Right lung (tissue), 10 donors: ENCODE measurements at places on chromosomes 2 and 18. TPM values are rescaled to one million over a fixed set of nuclear protein-coding genes. Genes with fewer than 3 reads are reported as not detected.

GRCh38 chr2:47999512-47999911 lies 93.2 kb upstream of the FBXO11 start:
- DNase-seq = no peak

GRCh38 chr2:239710953-239711861 lies 310.4 kb upstream of the HDAC4 start:
- DNase-seq = no peak

Gene CFAP65
- polyA plus RNA-seq = 3.9 TPM

DNA sequence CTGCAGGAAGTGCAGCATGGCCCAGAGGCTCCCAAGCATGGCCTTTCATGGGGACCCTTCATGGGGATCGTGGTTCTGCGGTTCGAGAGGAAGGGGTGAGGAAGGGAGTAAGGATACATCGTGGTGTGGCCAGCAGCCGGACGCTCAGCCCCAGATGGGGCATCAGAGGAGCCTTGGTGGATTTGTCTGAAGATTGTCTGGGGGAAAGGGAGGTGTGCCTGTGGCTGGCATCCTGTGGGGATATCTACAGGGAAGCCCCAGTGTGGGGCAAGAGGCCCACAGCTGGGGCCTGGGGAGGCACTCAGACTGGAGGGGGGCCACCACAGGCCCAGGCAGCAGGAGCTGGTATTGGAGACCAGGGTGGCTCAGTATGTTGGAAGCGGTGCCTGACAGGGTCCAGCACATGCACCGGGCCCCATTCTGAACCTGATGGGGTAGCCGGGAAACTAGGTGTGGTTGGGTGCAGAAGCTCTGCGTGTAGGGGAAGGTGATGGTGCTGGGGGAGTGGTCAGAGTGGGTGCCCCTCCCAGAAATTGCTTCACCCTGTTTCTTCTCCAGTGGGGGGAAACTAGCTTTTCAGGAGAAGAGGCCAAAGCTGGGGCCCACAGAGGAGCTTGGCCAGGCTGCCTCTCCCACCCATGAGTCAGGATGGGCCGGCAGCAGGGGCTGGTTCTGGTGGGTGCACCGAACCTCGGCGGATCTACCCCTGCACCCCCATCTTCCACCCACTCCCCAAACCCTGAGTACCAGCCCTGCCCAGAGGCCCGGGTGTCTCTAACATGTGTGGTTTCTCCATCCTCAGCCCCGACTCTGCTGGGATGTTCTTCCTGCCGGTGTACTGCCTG lies 274.4 kb upstream of the HDAC4 start:
- no peak for DNase-seq

GRCh38 chr2:182368446-182368845 lies 58.4 kb downstream of the PDE1A start:
- no peak for DNase-seq

DNA sequence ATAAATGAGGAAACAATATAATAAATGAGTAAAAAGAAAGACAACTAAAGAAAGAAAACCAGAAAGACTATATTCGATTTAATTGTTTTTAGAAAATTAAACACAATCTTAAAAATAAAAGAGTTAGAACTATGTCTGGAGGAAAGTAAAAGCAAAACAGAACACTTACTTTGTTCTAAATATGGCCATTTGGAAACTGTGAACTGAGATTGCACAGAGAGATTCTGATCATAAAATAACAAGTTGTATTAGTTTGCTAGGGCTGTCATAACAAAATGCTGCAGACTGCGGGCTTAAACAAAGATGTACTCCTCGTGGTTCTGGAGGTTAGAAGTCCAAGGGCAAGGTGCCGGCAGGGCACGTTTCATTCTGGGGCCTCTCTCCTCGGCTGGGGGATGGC lies 128.1 kb upstream of the AQP4 start:
- DNase-seq = no peak

GRCh38 chr2:68311033-68311432 lies 8.7 kb downstream of the CNRIP1 start:
- no peak for DNase-seq

Gene SKOR2
- polyA plus RNA-seq = not detected

DNA sequence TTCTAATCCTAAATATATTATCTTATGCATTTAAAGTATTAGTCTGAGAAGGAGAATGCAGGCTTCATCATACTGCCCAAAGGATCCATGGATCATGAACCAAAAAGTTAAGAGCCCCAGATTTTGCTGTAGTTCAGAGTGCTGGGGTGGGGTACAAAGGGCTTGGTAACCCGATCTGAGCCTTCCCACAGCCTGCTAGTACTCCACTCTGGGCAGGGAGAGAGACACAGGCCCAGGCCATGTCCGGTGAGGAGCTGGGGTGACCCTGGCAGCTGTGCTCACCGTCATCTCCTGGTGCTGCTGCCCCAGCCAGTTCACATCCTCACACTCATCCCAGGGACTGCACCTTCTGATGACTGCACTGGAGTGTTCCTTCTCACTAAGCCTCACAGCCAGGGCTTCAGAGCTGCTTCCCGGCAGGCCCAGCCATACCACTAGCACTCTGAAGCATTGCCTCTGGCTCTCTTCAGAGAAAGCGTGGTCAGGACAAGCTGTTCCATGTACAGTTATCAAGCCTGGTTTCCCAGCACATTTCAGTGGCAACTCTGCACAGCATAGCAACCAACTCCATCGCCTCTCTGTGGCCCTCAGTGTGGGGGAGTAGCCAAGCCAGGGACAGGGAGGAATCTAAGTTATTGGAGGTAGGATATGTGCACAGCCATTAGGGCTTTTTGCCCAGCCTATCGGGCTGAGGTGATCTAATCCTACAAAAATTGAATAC lies 189.0 kb upstream of the CTAGE1 start:
- DNase-seq = no peak

Gene MYO1B
- polyA plus RNA-seq = 191 TPM

DNA sequence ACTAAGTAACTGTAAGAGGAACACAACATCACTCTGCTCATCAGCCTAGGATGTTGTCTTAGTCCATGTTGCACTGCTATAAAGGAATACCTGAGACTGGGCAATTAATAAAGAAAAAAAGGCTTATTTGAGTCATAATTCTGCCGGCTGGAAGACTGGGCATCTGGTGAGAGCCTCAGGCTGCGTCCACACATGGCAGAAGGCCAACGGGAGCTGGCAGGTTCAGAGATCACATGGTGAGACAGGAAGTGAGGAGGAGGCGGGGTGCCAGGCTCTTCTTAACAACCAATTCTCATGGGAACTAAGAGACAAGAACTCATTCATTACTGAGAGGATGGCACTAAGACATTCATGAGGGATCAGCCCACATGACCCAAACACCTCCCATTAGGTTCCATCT lies 46.8 kb downstream of the EPG5 start:
- DNase-seq = peak; percentile 7

GRCh38 chr18:69951182-69951581 lies 3.5 kb upstream of the CD226 start:
- DNase-seq = no peak

Gene ACMSD
- polyA plus RNA-seq = 1.9 TPM

DNA sequence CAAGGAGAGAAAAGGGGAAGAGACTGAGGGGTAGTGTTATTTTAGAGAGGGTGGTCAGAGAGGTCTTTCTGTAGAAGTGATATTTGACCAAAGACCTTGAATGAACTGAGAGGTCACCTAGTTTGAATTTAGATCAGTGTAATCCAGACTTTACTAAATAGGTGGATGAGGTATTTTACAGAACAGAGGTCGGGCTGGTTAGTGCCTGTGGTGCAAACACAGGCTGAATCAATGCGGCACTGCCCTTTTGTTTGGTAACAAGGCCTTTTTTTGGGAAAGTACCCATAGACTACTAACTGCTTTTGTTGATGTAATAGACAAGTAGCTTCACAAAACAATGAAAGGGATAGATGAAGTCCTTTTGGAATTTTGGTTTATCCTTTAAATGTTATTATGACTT lies 15.9 kb downstream of the RAPGEF4 start:
- no peak for DNase-seq

- no peak for DNase-seq
Measured at GRCh38 chr2:68185541-68186164, 28.0 kb downstream of the PNO1 start.

DNA sequence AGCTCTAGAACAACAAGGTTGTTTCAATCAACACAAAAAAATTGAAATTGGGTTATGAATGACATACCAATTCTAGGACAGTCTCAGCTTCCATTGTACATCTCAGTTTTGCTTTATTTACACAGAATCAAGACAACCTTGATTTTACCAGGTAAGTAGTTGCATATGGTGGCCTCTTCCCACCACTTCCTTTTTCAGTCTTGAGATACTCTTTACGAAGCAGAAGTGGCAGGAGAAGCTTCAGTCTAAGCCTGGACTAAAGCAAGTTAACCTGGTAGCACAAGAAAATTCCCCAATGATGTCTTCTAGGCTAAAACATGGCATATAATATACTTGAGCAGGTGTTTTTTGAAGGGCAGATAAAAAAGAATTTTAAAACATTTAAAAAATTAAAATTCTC lies 10.7 kb upstream of the FAM136A start:
- DNase-seq = no peak

Gene GPAT2
- 2.4 TPM for polyA plus RNA-seq

Gene MSTN
- 1.0 TPM for polyA plus RNA-seq

GRCh38 chr2:136116151-136116812 lies 1.7 kb downstream of the CXCR4 start:
- DNase-seq = peak; percentile 14

DNA sequence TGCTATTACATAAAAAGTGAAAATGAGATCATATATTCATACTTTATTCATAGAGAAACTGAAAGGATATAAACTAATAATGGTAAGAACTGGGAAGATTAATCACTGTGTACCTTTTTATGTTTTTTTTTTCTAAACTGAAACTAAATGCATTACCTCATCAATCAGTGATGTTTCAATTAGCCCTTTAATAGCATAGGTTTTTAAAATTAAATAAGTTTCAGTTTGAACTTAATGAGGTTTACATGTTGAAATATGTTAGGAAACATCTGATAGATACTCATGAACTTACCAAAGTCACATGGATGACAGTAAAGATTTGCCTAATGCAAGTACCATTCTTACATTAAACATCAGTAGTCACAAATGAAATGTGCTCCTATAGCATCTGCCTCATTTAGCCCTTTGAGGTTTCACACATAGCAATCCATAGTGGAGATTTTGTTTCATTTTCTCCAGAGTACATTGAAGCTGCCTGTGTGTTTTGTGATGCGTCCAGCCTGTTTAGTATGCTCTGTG lies 8.9 kb downstream of the MAPRE2 start:
- peak; percentile 60 for DNase-seq

DNA sequence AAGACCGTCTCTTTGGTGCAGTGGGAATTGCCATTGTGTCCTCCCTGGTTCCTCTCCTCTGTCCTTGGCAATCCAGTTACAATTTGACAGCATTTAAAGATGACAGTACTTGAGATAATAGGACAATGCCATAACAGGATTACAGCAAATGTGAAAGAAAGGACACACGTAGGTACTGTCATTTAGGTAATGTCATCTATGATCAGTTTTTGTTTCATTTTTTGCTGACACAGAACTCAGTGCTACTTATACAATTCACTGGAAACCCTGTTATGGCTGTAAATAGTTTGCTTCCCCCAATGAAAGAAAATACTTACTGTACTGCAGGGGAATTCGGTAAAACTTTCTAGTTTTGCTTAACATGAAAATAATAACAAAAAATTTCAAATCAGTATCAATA lies 65.2 kb downstream of the BCL11A start:
- no peak for DNase-seq

Gene NCKAP5
- polyA plus RNA-seq = 15.9 TPM

Gene CD8B
- 0.85 TPM for polyA plus RNA-seq

GRCh38 chr18:55876254-55876653 lies 288.3 kb upstream of the TCF4 start:
- DNase-seq = no peak

DNA sequence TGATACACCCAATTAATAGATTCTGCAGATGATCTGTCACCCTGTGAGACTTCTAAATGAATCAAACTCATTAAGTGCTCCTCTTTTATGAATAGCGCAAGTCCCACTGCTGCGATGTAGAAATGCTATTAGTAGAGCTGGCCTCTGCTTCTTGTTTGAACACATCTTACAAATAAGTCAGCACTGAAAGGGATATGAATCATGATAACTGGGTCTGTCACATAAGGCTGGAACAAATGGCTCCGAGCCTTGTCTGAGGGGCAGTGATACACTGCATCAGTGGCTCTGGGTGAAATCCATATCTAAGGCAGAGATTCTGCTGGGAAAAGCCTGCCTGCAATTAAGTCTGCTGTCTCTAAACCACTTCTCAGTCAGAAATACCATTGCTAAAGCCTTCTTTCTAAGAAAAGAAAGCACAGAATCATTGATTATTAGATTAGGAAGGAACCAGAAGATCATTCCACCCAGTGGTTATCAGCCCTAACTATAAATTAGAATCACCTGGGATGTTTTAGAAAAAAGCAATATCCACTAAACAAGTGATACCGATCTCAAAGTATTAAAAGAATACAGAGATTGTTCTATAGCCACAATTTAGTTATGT lies 75.2 kb downstream of the SLC5A7 start:
- no peak for DNase-seq

- DNase-seq = no peak
Measured at GRCh38 chr2:43038034-43038695, 188.2 kb downstream of the ZFP36L2 start.

GRCh38 chr2:88874063-88874657 lies 182.7 kb downstream of the RPIA start:
- peak; percentile 27 for DNase-seq

DNA sequence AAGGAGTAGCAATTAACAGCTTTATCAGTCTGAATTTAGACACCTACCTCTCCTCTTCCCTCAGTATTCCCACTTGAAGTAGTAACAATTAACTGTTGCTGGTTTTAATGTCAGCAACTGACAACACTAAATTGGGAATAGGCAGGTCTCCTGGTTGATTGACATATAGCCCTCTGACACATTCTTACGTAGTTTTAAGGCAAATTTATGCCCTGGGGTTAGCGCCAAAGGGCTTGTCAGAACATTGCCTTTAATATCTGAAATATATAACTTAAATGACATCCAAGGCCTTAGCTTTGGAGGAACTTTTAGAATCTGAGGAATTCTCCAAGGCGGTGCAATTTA lies 7.4 kb downstream of the ASXL3 start:
- DNase-seq = no peak

Gene PLB1
- polyA plus RNA-seq = 1.7 TPM

GRCh38 chr2:173860566-173860965 lies 104.6 kb downstream of the SP3 start:
- DNase-seq = no peak

DNA sequence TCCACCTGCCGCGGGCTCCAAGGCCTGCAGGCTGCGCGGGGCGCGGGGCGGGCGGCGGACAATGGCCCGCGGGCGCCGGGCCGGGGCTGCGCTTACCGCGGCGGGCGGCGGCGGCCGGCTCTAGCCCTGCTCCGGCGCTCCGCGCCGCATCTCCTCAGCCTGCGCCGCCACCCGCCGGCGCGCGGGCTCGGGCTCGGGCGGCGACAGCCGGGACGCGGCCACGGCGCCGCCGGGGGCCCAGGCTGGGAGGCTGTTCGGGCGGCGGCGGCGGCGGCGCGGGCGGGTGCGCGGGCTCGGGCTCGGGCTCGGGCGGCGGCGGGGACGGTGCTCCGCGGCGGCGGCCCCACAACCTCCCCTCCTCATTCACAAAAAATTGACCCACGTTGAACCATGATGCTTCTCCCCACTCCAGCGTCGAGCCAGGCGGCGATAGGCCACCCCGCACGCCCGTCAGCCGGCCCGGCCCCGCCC lies at the start of gene HDAC4:
HDAC4 (minus strand) TSS at position 425 of the 471 bp plus-strand sequence. CDS start 48,321 bp downstream, outside the sequence.
- no peak for DNase-seq

Gene GALNT5
- polyA plus RNA-seq = 8.2 TPM

- DNase-seq = no peak
Measured at GRCh38 chr18:6435731-6436130, 21.0 kb upstream of the L3MBTL4 start.

- no peak for DNase-seq
Measured at GRCh38 chr2:10123281-10123680, 742 bp downstream of the RRM2 start.

- peak; percentile 46 for DNase-seq
Measured at GRCh38 chr2:36664696-36665076, 31.8 kb upstream of the VIT start.

Gene ACOXL
- 6.9 TPM for polyA plus RNA-seq
